ENCODE measurements at places on chromosomes 7 and 10.

GRCh38 chr10:69337296-69338132 lies 59.2 kb downstream of the HK1 start:
- peak; percentile 76 for DNase-seq
- H3K4me1 ChIP-seq: peaks cover 50% of the 10 kb centered on the region
- H3K27me3 ChIP-seq: no peaks in the 10 kb centered on the region
- H3K27ac ChIP-seq: peak overlapping the region; percentile 66
- no peaks in the 10 kb centered on the region for H3K36me3 ChIP-seq
- no peak overlapping the region for H3K4me3 ChIP-seq

- H3K36me3 ChIP-seq: no peaks in the 10 kb centered on the region
- no peaks in the 10 kb centered on the region for H3K27me3 ChIP-seq
- no peak overlapping the region for H3K27ac ChIP-seq
- peaks cover 4% of the 10 kb centered on the region for H3K4me1 ChIP-seq
- no peak for DNase-seq
Observed at GRCh38 chr7:114409750-114410149, 4.9 kb upstream of the FOXP2 start.

DNA sequence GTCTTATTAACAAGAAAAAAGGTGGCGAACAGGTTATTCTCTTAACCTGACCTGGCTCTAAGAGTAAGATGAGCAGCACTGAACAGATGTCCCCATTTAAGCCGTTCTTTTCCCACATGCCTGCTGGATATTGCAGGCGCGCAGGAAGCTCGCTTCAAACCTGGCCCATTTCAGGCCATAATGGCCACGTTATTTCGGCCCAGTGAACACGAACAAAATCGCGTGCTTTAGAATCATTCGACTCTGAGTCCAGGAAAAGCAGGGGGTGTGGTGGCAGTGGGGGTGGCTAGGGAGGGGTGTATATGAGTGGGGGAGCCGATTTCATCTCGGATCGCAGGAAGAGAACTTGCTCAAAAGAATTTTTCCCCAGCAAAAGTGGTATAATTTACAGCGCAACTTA lies 6.6 kb upstream of the SP8 start:
- peaks cover 92% of the 10 kb centered on the region for H3K27me3 ChIP-seq
- no peaks in the 10 kb centered on the region for H3K36me3 ChIP-seq
- no peak for DNase-seq
- no peak overlapping the region for H3K4me3 ChIP-seq
- H3K27ac ChIP-seq: no peak overlapping the region

DNA sequence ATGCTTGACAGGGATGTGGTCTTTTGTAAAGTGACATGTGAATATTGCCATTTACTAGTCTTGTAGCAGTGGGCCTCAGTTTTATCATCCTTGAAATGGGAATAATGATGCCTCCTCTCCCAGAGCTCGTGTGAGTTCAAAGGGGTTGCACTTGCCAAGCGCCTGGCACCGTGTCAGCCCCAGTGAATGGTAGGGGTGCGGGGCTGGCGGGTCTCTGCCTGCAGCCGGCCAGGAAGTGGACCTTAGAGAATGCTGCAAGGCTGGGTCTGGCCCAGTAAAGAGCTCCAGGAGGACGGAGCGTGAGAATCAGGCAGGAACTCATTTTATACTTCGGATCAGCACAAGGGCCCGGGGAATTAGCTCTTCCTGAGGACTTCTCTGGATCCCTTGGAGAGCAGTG lies 524.4 kb upstream of the FOXK1 start:
- H3K4me1 ChIP-seq: no peaks in the 10 kb centered on the region
- no peak for DNase-seq
- H3K36me3 ChIP-seq: no peaks in the 10 kb centered on the region
- no peak overlapping the region for H3K4me3 ChIP-seq
- H3K27ac ChIP-seq: no peak overlapping the region
- no peaks in the 10 kb centered on the region for H3K27me3 ChIP-seq

- no peaks in the 10 kb centered on the region for H3K36me3 ChIP-seq
- no peak for DNase-seq
- H3K27ac ChIP-seq: no peak overlapping the region
- no peak overlapping the region for H3K4me3 ChIP-seq
- no peaks in the 10 kb centered on the region for H3K27me3 ChIP-seq
Observed at GRCh38 chr7:118026791-118027190, 153.6 kb upstream of the CTTNBP2 start.

DNA sequence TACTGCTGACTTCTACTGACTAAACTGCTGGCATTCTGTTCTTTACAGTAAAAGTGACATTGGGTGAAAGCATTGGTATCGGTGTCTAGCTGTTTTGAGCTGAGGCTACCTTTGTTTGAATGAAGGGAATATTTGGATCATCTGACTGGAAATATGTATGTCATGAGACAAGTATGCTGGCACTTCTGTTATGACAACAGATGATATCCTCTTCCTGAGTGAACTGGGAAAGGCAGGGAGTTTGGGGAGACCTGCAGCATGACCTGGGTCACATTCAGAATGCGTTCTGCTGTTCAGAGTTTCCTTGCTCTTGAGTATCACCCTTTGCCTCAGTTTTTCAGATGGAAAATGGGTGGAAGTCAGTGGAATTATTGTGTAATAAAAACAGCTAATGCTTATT lies 81.8 kb downstream of the PLCE1 start:
- no peaks in the 10 kb centered on the region for H3K27me3 ChIP-seq
- no peak overlapping the region for H3K27ac ChIP-seq
- H3K4me3 ChIP-seq: no peak overlapping the region
- H3K4me1 ChIP-seq: peaks cover 2% of the 10 kb centered on the region
- DNase-seq: no peak
- no peaks in the 10 kb centered on the region for H3K36me3 ChIP-seq

GRCh38 chr7:102395873-102396709 lies at the start of gene PRKRIP1:
PRKRIP1 (plus strand) TSS chr7:102396363; CDS start chr7:102396412, 49 bp downstream.
- DNase-seq: peak; percentile 97
- H3K4me1 ChIP-seq: peaks cover 11% of the 10 kb centered on the region
- peak within 1 kb of the TSS; percentile 93 for H3K27ac ChIP-seq

- no peak for DNase-seq
- H3K4me3 ChIP-seq: no peak overlapping the region
Observed at GRCh38 chr10:86017841-86018734, 348.5 kb downstream of the GRID1 start.

DNA sequence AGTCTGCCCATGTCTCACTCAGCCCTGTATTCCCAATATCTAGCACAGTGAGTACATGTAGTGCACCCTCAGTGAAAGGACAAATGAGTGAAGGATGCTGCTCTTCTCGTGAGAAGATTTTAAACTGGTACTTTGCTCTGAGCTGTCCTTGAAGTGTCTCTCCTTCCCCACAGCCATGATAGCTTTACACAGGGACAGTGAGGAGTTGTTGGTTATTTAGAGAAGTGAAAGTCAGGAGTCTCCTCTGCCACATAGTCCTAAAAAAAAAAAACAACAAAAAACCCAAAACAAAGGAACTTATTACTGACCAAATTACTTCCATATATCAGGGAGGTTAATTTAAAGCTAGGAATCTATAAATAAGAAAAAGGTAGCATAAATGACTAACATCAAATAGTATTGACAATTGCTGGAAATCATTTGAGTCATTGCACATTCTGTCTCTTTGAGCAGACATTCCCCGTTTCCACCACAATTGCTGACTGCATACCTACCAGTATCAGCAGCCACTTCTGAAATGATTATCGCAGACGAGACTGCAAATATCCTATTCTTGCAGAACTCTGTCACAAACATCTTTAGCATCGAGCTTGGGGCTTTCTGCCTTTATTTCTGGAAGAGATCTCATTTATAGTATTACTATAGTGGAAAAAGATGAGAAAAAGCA lies 202.1 kb downstream of the PTEN start:
- H3K36me3 ChIP-seq: no peaks in the 10 kb centered on the region
- H3K4me3 ChIP-seq: no peak overlapping the region
- H3K4me1 ChIP-seq: peaks cover 5% of the 10 kb centered on the region
- no peak for DNase-seq

- no peaks in the 10 kb centered on the region for H3K4me1 ChIP-seq
- no peak overlapping the region for H3K4me3 ChIP-seq
- no peak overlapping the region for H3K27ac ChIP-seq
- H3K36me3 ChIP-seq: no peaks in the 10 kb centered on the region
- H3K27me3 ChIP-seq: no peaks in the 10 kb centered on the region
Observed at GRCh38 chr10:1360558-1361164, 304.5 kb downstream of the WDR37 start.

- DNase-seq: no peak
- H3K4me1 ChIP-seq: no peaks in the 10 kb centered on the region
- H3K27ac ChIP-seq: no peak overlapping the region
- no peak overlapping the region for H3K4me3 ChIP-seq
- H3K27me3 ChIP-seq: no peaks in the 10 kb centered on the region
- peaks cover 24% of the 10 kb centered on the region for H3K36me3 ChIP-seq
Observed at GRCh38 chr10:96218826-96219225, 52.5 kb downstream of the BLNK start.

GRCh38 chr7:154902600-154903082 lies 100.3 kb downstream of the PAXIP1 start:
- no peak for DNase-seq
- no peaks in the 10 kb centered on the region for H3K36me3 ChIP-seq
- H3K27ac ChIP-seq: no peak overlapping the region
- H3K27me3 ChIP-seq: no peaks in the 10 kb centered on the region

- H3K27ac ChIP-seq: no peak overlapping the region
- no peaks in the 10 kb centered on the region for H3K27me3 ChIP-seq
- H3K4me1 ChIP-seq: no peaks in the 10 kb centered on the region
- H3K4me3 ChIP-seq: no peak overlapping the region
Observed at GRCh38 chr7:98066934-98067507, 39.6 kb upstream of the LMTK2 start.

DNA sequence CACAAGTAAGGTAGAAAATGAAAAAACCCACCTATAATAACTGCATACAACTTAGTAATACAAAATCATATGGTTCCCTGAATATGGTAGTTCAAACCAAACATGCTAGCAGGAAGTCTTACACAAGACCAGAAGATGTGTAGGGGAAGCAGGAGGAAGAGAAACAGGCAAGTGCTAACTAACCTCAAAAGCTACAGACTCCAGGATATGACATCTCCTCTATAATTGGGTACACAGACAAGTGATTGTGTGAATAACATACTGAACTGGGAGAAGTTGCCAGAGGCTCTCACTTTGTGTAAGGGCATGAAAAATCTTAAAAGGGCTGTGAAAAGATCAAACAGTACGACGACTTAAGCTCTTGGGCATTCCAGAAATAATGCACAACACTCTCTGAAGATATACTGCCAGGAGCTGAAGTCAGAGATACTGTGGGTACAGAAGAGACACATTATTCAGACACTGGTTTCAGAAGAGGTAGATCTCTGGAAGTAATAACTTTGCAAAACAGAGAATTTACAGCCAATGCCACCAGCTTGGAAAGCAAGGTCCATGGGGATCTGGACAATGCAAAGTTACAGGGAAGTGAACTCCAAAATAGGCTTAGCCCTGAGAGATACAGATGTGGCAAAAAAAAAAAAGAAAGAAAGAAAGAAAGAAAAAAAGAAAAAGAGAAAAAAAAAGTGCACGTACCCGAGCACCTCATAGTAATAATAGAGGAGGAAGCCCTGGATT lies 767.2 kb downstream of the TNS3 start:
- H3K36me3 ChIP-seq: no peaks in the 10 kb centered on the region
- no peak overlapping the region for H3K27ac ChIP-seq
- no peaks in the 10 kb centered on the region for H3K4me1 ChIP-seq
- no peak for DNase-seq
- H3K4me3 ChIP-seq: no peak overlapping the region

GRCh38 chr10:131453721-131454634 lies 142.5 kb upstream of the TCERG1L start:
- H3K4me3 ChIP-seq: peak overlapping the region; percentile 21
- peak; percentile 87 for DNase-seq
- no peak overlapping the region for H3K27ac ChIP-seq
- no peaks in the 10 kb centered on the region for H3K4me1 ChIP-seq
- no peaks in the 10 kb centered on the region for H3K27me3 ChIP-seq

- no peaks in the 10 kb centered on the region for H3K36me3 ChIP-seq
- H3K27me3 ChIP-seq: no peaks in the 10 kb centered on the region
- no peak for DNase-seq
- no peak overlapping the region for H3K4me3 ChIP-seq
Observed at GRCh38 chr7:47007471-47007870, 574.4 kb downstream of the TNS3 start.

DNA sequence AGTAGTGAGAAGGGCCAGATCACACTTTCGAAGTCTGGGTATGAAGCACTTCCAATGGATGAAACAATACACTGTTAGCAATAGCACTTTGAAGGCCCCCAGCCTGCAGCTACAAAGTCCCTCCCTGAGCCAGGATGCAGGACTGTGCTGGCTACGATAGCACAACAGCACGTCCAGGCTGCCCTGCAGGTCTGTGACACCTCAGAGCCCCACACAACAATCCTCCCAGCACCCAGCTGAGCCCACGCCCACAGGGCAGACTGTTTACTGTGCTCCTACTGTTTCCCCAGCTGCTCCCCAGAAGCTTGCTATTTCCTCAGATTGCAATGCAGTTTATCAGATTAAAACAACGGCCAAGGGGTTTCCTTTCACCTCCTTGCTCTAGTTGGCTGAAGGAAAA lies 71.4 kb downstream of the HTR5A start:
- H3K4me3 ChIP-seq: no peak overlapping the region
- H3K4me1 ChIP-seq: no peaks in the 10 kb centered on the region
- no peak overlapping the region for H3K27ac ChIP-seq
- DNase-seq: no peak
- no peaks in the 10 kb centered on the region for H3K36me3 ChIP-seq
- no peaks in the 10 kb centered on the region for H3K27me3 ChIP-seq

- H3K4me1 ChIP-seq: peaks cover 3% of the 10 kb centered on the region
- H3K27me3 ChIP-seq: no peaks in the 10 kb centered on the region
- DNase-seq: no peak
- H3K4me3 ChIP-seq: no peak overlapping the region
- H3K36me3 ChIP-seq: no peaks in the 10 kb centered on the region
- H3K27ac ChIP-seq: no peak overlapping the region
Observed at GRCh38 chr10:96904648-96905047, 72.5 kb downstream of the LCOR start.

GRCh38 chr10:24617771-24618396 lies 105.8 kb downstream of the ARHGAP21 start:
- no peak overlapping the region for H3K27ac ChIP-seq
- no peak overlapping the region for H3K4me3 ChIP-seq
- DNase-seq: peak; percentile 33
- no peaks in the 10 kb centered on the region for H3K36me3 ChIP-seq
- H3K4me1 ChIP-seq: no peaks in the 10 kb centered on the region
- H3K27me3 ChIP-seq: no peaks in the 10 kb centered on the region

GRCh38 chr10:34407324-34407805 lies 407.7 kb downstream of the PARD3 start:
- H3K27ac ChIP-seq: no peak overlapping the region
- no peak for DNase-seq
- H3K36me3 ChIP-seq: no peaks in the 10 kb centered on the region

- H3K4me1 ChIP-seq: no peaks in the 10 kb centered on the region
- no peak overlapping the region for H3K4me3 ChIP-seq
- no peak for DNase-seq
- H3K27me3 ChIP-seq: no peaks in the 10 kb centered on the region
- H3K27ac ChIP-seq: no peak overlapping the region
- H3K36me3 ChIP-seq: no peaks in the 10 kb centered on the region
Observed at GRCh38 chr10:7275761-7276440, 134.9 kb downstream of the SFMBT2 start.
